ENCODE measurements at places on chromosomes 4 and X.

- DNase-seq, result no peak
Measured at GRCh38 chr4:56042225-56042624, 93.5 kb downstream of the CEP135 start.

DNA sequence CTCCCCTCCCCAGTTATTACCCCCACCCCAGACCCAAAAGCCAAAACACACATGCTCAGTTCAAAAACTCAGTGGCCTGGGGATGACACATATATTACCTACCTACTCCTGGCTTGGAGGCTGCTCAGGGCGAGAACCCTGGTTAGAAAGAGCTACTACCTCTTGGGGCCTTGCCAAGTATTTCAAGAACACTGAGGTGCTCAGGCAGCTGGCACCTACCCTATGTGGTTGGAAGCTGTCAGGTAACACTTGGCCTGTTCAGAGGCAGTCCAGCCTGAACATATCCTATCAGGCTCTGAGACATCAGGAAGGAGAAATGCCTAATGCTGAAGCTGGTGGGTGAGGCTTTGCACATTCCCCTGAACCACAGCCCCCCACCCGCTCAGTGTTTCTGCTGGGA is 4.9 kb downstream of the BCAP31 start:
- DNase-seq, result no peak

DNA sequence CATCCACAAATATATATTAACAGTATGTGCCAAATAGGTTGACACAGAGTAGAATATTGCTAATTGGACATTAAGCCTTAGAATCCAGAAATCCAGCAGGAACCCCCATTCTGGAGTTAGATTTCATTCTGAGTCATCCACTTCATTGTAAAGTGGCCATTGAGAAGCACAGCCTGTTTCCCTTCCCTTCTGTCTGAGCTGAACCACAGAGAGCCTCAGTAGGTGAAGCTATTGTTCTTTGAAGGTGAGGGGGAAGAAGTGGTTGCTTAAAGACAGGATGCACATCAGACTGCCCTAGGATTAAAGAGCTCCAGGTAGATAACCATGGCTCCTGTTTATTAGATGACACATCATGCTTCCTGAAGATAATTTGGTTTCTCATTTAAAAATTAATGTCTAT is 30.6 kb upstream of the MCF2 start:
- DNase-seq, result peak; percentile 49

- DNase-seq, result no peak
Measured at GRCh38 chrX:146707781-146708180, 101.8 kb upstream of the CXorf51B start.

DNA sequence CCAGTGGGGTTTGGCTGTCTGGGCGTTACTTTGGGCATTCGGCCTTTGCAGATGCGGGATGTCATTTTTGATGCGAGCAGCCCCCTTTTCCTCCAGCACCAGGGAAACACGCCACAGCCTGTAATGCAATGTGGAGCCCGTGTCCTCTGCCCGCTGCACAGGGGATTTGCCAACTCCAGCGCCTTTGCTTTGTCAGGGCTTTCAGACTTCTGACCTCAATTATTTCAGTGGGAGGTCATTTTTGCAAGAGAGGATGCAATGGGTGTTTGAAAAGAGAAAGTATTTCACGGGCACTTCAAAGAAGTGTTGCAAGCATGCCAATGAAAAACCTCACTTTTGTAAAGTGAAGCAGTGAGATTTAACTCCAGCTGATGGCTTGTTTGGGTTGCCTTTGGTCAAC is 11.5 kb downstream of the CLCN4 start:
- no peak for DNase-seq

DNA sequence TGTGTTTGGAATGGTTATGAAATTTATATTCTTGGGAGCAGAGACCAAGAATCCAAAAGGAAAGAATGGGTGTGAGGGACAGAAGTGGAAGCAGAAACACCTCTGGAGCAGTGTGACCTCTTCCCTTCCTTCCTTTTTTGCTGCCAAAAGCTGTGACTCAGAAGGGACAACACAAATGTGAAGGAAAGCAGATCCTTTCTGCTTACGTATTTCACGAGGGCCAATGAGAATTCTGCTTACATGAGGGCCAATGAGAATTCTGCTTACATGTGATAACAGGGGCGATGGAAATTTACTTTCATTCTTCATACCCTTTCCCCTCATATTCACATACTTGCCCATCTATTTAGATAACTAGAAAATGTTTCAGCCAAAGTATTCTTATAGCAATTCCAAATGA is 404.6 kb downstream of the PRDM5 start:
- peak; percentile 75 for DNase-seq

GRCh38 chr4:120886191-120886590 is 36.3 kb downstream of the PRDM5 start:
- no peak for DNase-seq

DNA sequence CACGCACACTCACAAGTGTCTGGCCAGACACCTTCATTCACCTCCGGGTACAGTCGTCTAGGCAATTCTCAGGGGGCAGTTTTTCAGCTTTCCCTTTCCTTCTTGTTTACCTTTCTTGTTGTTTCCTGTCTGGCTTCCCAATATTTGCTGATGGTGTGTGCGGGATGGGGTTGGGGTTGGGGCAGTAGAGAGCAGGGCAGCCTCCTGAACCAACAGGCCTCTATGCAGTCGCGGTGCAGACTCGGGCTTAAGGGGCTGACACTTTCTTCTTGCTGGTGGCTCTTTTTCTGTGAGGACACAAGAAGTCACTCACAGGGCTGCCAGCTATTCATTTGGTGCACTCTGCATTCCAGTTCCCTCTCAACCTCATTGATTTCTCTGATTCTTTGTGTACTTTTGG is 56.4 kb downstream of the NBDY start:
- DNase-seq, result no peak

GRCh38 chr4:3291411-3291968 is 1.3 kb upstream of the RGS12 start:
- DNase-seq, result no peak

GRCh38 chr4:85391589-85392410 is 83.2 kb upstream of the ARHGAP24 start:
- DNase-seq, result no peak

DNA sequence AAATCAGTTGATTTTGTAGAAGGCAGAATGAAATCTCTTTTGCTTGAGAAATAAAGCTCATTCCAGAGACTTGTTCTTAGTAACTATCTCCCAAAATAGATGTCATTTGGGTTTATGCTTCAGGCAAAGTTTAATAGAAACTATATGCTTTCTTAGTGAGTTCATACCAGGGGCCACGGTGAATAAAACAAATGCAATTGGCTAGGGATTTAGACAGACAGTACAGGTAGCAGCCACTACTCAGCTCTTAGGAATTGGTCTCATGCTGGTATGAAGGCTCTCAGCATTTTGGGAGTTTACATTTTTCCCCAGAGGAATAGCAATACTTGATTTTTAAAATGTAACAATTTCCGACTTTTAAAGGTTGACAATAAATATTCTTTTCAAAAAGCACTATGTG is 27.0 kb downstream of the GYPA start:
- no peak for DNase-seq

DNA sequence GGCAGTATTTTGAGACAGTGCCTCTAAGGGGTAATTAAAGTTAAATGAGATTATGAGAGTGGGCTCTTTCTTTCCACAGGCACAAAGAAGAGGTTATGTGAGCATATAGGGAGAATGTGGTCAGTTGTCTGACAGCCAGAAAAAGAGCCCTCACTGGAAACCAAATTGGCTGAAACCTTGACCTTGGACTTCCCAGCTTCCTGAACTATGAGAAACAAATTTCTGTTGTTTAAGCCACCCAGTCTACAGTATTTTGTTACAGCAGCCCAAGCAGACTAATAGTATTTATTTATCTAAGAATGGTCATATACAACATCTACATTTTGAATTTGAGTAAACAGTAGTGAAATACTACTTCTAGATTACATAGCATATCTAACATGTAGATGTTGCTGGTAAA is 473.8 kb downstream of the IL15 start:
- no peak for DNase-seq

GRCh38 chrX:112874614-112875013 is 34.0 kb upstream of the AMOT start:
- no peak for DNase-seq

- DNase-seq, result no peak
Measured at GRCh38 chr4:112508356-112508755, 7.6 kb downstream of the NEUROG2 start.

GRCh38 chr4:151721466-151721865 is 39.3 kb downstream of the GATB start:
- DNase-seq, result no peak

DNA sequence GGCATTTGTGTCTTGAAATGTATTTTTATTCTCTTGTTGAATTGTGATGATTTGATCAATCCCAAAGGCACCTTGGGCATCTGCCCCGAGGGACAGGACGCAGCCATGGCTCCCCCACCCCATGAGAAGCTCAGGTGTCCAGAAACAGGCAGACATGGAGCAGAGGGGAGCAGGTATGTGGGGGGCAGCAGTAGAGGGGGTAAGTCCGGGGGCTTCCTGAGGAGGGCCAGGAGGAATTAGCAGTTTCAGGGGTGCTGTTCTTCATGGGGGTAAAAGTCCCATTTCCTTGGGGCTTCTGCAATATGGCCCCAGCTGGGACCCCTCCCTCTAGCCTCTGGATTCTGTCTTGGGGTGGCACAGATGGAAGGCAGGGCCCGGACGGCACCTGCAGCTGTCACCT is 67.0 kb upstream of the HMX1 start:
- no peak for DNase-seq

- DNase-seq, result no peak
Measured at GRCh38 chr4:1756079-1756478, 34.8 kb downstream of the TACC3 start.

GRCh38 chrX:97266406-97267121 is 382.9 kb downstream of the RPA4 start:
- no peak for DNase-seq

DNA sequence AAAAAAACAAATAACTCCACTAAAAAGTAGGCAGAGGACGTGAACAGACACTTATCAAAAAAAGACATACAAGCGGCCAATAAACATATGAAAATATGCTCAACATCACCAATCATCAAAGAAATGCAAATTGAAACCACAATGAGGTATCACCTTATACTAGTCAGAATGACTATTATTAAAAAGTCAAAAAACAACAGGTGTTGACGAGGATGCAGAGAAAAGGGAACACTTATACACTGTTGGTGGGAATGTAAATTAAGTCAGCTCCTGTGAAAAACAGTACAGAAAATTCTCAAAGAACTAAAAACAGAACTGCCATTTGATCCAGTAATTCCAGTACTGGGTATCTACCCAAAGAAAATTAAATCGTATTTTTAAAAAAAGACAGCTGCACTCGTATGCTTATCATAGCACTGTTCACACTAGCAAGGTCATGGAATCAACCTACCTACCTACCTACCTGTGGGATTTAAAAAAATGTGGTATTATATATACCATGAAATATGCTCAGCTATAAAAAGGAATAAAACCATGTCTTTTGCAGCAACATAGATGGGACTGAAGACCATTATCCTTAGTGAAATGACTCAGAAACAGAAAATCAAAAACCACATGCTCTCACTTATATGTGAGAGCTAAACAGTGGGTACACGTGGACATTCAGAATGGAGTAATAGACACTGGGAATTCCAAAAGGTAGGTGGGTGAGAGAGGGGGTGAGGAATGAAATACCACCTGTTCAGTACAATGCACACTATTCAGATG is 24.8 kb upstream of the PTPN13 start:
- DNase-seq, result no peak

- no peak for DNase-seq
Measured at GRCh38 chr4:48804584-48805301, 24.7 kb upstream of the FRYL start.

DNA sequence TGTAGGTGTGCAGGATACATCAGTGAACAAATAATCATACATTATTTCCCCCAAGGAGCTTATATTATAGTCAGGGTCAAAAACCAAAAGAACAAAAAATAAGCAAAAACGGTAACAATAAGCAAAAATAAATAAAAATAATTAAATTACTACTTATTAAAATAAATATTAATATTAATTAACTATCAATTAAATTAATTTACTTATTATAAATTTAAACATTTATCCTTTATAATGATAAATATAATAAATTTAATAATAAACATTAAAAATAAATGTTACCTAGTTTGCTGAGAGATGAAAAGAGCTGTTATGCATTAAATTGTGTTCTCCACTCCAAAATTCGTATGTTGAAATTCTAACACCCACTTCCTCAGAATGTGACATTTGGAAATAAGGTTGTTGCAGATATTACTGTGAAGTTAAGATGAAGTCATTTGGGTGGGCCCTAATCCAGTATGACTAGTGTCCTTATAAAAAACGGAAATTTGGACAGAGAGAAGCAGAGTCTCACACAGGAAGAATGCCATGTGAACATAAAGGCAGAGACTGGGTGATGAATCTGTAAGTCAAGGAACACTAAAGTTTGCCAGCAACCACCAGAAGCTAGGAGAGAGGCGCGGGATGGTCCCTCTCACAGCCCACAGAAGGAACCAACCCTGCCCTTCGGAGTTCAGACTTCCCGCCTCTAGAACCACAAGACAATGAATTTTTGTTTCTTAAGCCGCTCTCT is 67.2 kb upstream of the IBSP start:
- DNase-seq, result no peak

- DNase-seq, result peak; percentile 92
Measured at GRCh38 chr4:27366104-27366823, 505.6 kb downstream of the STIM2 start.

- DNase-seq, result no peak
Measured at GRCh38 chr4:3637326-3638016, 105.2 kb upstream of the LRPAP1 start.

GRCh38 chrX:110568441-110568840 is 209.8 kb downstream of the RTL9 start:
- peak; percentile 7 for DNase-seq

- no peak for DNase-seq
Measured at GRCh38 chrX:68703846-68704245, 56.4 kb downstream of the STARD8 start.

- DNase-seq, result peak; percentile 61
Measured at GRCh38 chr4:87093443-87094123, 126.8 kb downstream of the KLHL8 start.

GRCh38 chr4:69649629-69650028 is 3.4 kb downstream of the UGT2A1 start:
- no peak for DNase-seq

- no peak for DNase-seq
Measured at GRCh38 chr4:123913598-123913997, 517.0 kb downstream of the SPRY1 start.

- no peak for DNase-seq
Measured at GRCh38 chrX:8189096-8189830, 18.2 kb upstream of the VCX2 start.

GRCh38 chr4:159400558-159401225 is 297.8 kb downstream of the RAPGEF2 start:
- DNase-seq, result peak; percentile 26

- DNase-seq, result no peak
Measured at GRCh38 chr4:25792200-25792791, 70.5 kb downstream of the SEL1L3 start.

- DNase-seq, result peak; percentile 18
Measured at GRCh38 chr4:53653484-53654053, 62.3 kb upstream of the LNX1 start.

Measured in astrocyte of the spinal cord (primary cell).